ENCODE measurements at places on chromosomes 4 and X. TPM values are rescaled to one million over a fixed set of nuclear protein-coding genes. Genes with fewer than 3 reads are reported as not detected.

The FABP2 gene
- not detected for total RNA-seq

The SMARCAD1 gene
- total RNA-seq, result 39.3 TPM

The NAP1L2 gene
- 3.1 TPM for total RNA-seq

The IL21 gene
- total RNA-seq, result not detected

The FAM149A gene
- total RNA-seq, result 6.3 TPM

The GPM6B gene
- total RNA-seq, result 5.3 TPM

The RPA4 gene
- 0.66 TPM for total RNA-seq
